ENCODE measurements at places on chromosomes 4 and X.

DNA sequence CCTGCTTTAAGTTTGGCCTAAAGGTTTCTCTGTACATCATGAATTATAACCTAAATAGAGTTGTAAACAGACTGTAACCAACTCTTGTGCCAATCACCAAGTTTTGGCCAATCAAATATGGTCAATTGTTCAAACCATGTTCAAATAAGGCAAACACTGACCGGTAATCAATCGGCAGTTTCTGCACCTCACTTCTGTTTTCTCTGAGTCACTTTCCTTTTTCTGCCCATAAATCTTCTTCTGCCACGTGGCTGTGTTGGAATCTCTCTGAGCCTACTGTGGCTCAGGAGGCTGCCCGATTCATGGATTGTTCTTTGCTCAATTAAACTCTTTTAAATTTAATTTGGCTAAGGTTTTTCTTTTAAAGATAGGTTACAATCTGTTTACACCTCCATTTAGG, 16.5 kb upstream of the ENPP6 start:
- DNase-seq: no peak

- no peak for DNase-seq
Measured at GRCh38 chr4:25723409-25723808, 67.8 kb downstream of the SLC34A2 start.

DNA sequence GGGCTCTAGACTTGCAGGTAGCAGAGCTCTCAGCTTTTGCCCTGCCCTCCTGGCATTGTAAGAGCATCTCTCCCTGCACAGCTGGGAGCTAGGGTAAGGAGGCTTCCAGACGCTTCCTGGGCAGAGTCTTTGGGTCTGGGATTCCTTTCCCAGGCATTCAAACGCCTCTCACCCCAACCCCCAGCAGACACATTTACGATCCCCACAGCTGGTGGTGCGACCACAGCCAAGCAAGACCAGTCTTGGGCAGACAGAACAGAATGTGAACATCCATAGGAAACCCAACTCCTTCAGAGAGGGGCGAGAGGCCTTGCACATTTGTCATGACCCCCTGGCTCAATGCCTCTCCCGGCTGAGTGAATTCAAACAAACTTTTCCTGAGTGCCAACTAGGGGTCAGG, 38.1 kb upstream of the CD99L2 start:
- DNase-seq: no peak

- DNase-seq: peak; percentile 30
Measured at GRCh38 chr4:157223456-157223855, 2.9 kb downstream of the GRIA2 start.

DNA sequence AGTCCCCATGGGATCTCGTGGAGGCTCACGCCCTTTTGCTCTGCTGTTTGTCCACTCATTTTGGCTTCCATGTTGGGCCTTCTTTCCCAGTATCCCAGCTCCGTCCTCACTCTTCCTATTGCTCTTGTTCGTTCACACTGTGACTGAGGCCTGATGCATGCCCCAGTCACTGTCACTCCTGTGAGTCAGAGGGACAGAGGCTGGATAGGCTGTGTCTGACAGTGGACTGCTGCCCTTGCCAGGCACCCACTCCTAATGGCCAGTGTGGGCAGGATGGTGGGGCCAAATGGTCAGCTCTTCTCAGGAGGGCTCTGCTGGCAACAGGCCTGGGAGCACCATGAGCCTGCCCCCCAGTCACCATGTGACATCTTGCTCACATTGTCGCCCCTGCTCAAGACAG, 40.0 kb downstream of the HADH start:
- no peak for DNase-seq

DNA sequence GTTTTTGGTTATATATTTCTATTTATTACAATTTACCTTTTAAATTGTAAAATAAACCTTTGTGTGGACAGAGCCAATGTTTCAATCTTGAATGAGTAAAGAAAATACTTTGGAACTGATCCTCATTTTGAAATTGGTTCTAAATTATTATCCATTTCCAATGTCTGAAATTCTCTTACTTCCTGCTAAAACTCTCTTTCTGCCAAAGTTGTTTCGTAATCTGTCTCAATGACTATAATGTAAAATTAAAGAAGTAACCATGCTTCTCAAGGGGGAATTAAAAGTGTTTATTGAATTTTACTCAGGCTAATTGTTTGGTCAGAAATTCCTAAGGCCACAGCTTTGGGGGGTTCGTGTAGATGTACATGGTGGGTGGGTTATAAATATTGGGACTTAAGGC, 34.8 kb downstream of the YIPF6 start:
- DNase-seq: no peak

DNA sequence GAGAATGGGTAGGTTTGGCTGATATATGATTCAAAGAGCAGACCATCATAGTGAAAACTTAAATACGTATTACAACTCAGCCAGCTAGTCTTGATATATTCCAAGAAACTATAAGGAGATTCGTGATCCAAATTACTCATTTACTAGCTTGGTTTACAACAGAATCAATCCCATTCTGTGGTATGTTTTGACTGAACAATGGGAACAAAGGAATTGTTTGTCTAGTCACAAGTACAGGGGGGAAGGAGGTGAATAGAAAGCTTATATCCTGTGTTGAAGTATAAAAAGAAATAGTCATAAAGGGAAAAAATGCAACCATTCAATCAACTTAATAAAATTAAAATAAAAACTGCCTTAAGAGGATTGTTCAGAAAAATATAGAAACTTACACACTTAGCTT, 17.0 kb downstream of the C4orf54 start:
- DNase-seq: peak; percentile 13

GRCh38 chr4:86014599-86014998, 345.3 kb downstream of the MAPK10 start:
- DNase-seq: no peak

GRCh38 chr4:155675709-155676429, 9.2 kb downstream of the GUCY1A1 start:
- no peak for DNase-seq

DNA sequence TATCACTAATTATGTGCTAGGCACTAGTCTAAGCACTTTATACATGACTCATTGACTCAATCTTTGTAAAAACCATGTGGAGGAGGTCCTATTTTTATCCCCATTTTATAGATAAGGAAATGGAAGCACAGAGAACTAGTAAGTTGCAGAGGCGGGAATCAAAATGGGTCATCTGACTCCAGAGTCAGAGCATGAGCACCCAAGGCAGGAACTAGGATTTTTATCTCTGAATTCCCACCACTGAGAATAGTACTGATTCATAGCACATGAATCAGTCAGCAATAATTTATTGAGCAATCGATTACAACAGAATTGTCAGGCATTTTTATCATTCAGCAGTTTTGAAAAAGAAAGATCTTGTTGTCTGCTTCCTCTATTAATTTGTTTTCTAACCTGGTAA, 19.3 kb downstream of the SCARB2 start:
- no peak for DNase-seq

- DNase-seq: no peak
Measured at GRCh38 chr4:102981005-102981404, 38.5 kb downstream of the SLC9B1 start.

DNA sequence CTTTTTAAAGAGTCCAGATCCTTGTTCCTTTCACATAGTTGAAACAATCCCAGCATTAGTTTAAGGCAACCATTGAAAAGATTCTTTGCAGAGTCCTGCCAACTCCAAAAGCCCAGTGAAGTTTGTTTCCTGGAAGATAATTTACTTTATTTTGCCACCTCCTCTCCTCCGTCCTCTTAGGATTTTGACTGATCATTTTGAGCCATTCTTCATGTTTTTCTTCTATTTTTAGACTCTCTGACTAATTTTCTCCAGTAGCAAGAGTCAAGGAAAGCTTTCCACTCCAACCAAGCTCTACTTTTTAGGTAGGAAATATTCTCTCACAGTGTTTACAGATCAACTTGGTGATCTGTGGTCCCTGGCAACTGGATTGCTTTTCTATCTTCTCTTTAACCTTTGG, 10.3 kb downstream of the NCBP2L start:
- no peak for DNase-seq

- DNase-seq: no peak
Measured at GRCh38 chr4:74640111-74640903, 154.0 kb downstream of the BTC start.

- DNase-seq: peak; percentile 4
Measured at GRCh38 chrX:40952855-40953254, 132.4 kb upstream of the USP9X start.

GRCh38 chr4:153140294-153140693, 63.9 kb upstream of the TRIM2 start:
- DNase-seq: no peak

- DNase-seq: no peak
Measured at GRCh38 chr4:39362827-39363226, 3.3 kb downstream of the RFC1 start.

DNA sequence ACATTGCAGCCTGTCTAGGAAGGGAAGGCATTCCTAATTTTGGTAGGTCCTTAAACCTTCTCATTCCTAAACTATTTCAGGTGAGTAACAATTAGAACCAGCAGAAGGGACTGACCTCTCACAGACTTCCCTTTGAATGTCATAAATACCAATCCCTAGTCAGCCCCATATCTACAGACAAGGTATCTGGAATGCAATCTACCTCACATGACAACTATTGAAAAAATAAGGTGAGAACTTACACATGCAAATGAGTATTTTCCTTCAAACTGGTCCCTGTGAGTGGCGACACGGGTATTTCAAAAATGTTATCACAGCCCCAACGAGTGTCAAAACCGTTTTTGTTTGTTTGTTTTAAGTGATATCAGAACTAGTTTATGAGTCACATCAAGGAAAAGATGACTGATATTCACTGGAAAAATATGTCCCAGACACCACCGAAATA, 102.4 kb upstream of the VCX2 start:
- no peak for DNase-seq

GRCh38 chrX:133465254-133465653, 50.0 kb upstream of the GPC4 start:
- no peak for DNase-seq

DNA sequence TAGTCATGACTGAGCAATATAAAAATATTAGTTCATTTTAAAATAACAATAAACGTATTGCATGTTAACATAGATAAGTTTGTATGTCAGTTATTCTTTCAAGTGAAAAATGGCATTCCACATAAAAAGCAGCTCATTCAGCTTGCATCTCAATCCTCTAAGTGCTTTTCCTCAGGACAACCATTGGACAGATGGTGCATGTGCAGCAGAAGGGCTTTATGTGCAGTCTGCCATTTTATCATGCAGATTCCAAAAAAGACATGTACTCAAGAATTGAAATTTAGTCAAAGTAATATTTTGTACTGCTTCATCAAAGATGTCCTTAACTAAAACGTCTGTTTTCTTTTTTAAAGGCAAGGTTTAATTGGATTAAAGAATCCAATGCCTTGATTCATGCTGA, 93.4 kb downstream of the RS1 start:
- DNase-seq: no peak

DNA sequence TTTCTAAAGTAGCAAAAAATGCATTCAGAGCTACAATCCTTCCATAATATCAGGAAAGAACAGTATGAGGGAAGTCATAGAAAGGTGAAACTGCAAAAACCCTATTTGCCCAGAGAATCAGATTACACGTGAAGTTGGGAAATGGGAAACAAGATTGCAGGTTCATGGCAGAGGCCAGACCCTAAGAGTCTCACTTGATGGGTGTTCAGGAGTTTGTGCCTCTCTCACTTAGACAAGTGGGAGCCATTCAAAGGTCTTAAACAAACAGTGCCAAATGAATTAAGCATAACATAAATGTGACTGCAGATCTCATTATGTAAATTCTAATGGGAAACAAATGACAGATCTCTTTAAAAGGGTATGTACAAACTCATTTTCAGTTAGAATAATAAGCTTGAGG, 91.6 kb downstream of the ARAP2 start:
- peak; percentile 14 for DNase-seq

DNA sequence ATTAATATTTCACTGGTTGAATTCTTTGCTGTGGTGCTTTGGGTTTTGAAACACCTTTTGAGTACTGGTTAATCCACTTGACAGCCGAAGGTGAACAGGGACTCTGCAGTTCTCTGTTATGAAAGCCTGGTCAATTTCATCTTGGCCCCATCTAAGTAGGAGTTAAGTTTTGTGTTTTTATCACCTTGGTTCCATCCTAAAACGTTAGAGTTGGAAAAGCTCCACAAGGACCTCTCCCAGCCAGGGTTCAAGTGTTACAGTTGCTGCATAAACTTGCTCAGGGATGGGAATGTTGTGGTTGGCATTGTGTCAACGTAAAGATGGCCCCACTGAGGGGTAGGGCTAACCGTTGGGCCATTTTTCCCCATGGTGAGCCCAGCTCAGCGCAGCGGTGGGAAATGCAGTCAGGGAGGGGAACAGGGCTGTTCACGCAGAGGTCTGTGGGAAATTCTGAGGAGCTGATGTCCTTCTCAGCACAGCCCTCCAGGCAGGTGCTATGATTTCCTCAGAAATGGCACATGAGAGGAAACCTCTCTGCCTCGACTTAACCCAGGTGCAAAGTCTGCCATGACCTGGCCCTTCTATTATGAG, 188.7 kb downstream of the STIM2 start:
- no peak for DNase-seq

- DNase-seq: no peak
Measured at GRCh38 chr4:70027011-70027410, 1.2 kb upstream of the HTN3 start.

- DNase-seq: no peak
Measured at GRCh38 chr4:184283659-184284335, 66.1 kb upstream of the ENPP6 start.

DNA sequence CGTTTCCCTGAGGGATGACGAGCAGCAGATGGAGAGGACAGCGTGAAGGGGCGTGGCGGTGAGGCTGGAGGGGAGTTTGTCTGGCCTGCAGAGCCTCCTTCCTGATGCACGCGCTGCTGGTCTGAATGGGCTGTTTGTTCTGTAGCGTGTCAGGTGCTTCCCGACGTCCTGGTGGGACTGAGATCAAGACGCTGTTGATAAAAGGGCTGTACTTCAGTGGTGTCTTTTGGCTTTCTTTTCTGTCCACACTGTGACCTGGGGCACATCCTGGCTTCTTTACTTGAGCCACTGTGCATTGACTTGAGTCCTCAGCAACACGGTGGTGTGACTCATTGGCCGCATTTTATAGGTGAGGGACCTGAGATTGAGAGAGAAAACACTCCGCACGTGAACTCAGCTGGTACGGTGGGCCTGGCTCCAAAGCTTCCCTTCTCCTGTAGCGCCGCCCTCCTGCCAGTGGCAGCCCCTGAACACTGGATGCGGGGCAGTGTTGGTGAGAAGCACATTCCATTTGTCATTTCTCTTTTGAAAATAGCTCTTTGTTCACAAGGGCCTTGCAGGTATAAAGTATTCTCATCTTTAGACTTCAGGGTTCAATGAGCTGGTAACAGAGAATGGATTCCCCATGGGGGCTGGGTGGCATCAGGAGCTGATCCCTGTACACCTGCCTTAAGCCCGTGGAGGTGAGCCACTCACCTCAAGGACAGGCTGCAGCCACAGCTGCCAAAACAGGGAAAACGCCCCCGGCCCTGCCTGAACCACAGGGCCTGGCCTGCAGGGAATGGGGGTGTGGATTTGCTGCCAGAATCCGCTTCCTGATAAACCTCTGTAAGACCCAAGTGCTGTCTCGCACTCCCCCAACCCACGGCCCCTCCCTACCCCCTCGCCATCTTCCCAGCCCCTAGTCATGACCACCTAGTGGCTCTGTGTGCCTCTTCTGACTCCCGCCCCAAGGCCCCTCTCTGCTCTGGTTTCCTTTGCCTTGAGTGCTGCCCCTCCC, 29.2 kb downstream of the NSG1 start:
- DNase-seq: no peak

- no peak for DNase-seq
Measured at GRCh38 chr4:127579821-127580220, 52.9 kb upstream of the INTU start.

GRCh38 chrX:147735364-147735763, 176.4 kb upstream of the FMR1 start:
- DNase-seq: no peak

- peak; percentile 89 for DNase-seq
Measured at GRCh38 chrX:7054219-7055216, 93.0 kb upstream of the STS start.

- DNase-seq: no peak
Measured at GRCh38 chr4:149531861-149532260, 283.8 kb downstream of the IQCM start.
